ENCODE measurements at places on chromosomes 11 and 22.

DNA sequence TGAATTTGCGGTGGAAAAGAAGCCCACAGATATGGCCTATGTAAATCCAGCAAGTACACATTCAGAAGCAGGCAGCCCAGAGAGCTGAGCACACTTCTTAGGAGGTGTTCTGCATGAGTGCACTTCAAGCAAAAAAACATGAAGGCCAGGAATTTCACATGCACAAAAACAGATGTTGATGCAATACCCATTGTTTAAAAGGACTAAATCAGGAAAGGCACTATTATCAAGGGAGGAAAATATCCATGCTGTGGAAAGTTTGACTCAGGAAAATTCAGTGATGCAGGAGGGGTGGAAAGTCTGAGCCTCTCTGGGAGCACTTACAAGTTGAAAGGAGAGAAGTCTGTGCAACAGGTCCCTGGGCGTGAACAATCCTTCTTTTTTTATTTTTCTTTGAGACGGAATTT is 15.8 kb upstream of the CARS1 start:
- DNase-seq: peak; percentile 78

DNA sequence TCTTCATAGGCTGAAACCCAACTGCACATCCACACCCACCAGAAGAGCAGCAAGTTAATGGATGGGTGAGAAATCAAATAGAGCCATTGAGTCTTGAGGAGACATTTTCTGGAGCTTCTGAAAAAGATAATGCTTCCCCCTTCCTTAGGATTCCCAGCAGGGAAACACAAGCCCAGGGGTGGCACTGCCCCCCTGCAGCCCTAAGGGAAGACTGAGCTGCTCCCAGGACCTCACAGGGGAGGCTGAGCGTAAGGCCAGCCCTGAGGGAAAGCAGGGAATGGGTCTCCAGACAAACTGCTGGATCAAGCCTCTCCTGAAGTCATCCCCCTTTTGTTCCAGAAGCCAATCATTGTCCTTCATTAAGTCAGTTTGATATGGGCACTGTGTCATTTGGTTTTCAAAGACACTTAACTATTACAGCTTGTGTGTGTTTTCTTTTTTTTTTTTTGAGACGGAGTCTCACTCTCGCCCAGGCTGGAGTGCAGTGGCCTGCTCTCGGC is 15.1 kb downstream of the LTO1 start:
- DNase-seq: no peak

- no peak for DNase-seq
Observed at GRCh38 chr11:75450236-75450635, 17.2 kb upstream of the KLHL35 start.

- peak; percentile 21 for DNase-seq
Observed at GRCh38 chr11:123461164-123461563, 31.1 kb downstream of the GRAMD1B start.
